Activated CD4-positive, CD25-positive, alpha-beta regulatory T cell (primary cell): ENCODE measurements at places on chromosomes 7 and 10.
A peak's percentile ranks its signal among the peaks of the same experiment; 100 is the strongest.

- DNase-seq, result no peak
These were observed 237.7 kb upstream of the TMEM72 start for GRCh38 chr10:44673245-44673983.

- no peak for DNase-seq
These were observed 74.5 kb downstream of the DNAJC1 start for GRCh38 chr10:21929070-21929469.

GRCh38 chr7:28638914-28639313 lies 226.6 kb downstream of the CREB5 start:
- no peak for DNase-seq

- DNase-seq, result no peak
These were observed 230.9 kb downstream of the ZMYND11 start for GRCh38 chr10:366186-366585.

- no peak for DNase-seq
These were observed 23.2 kb downstream of the ABCB4 start for GRCh38 chr7:87452279-87452678.

- DNase-seq, result no peak
These were observed 100.8 kb downstream of the EGFR start for GRCh38 chr7:55119571-55119970.

DNA sequence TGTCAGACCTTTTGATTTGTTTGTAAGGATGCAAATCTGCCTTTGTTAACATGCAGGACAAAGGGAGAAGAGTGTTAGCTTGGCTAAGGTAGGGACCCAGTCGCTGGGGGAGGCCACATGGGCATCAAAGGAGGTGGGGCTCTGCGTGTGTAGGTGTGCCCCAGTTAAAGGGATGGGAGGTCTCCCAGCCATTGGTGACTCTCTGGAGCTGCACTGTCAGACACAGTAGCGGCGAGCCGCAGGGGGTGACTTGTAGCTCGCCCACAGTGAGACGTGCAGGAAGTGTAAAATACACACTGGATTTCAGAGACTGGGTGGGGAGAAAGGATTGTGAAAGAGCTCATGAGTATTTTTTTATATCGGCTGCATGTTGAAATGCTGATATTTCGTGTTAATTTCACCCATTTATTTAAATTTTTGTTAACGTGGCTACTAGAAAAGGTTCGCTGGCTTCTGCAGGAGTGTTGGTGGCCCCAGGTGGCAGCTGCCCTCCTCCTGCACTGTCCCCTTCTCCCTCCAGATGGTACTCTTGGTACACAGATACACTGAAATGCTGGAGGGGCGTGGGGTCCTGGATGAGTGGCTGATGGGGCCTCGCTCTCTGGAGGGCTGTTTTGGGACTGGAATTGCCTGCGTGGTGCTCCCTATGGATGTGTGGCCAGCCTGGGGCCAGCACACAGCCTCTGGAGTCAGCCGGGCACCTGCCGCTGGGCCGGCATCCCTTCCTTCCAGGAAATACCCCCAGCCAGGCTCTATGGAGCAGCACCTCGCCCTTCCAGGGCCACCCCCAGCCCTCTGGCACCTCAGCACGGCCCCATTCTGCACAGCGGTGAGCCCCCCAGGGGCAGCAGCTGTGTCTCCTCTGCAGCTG lies 59.2 kb downstream of the LHPP start:
- no peak for DNase-seq

DNA sequence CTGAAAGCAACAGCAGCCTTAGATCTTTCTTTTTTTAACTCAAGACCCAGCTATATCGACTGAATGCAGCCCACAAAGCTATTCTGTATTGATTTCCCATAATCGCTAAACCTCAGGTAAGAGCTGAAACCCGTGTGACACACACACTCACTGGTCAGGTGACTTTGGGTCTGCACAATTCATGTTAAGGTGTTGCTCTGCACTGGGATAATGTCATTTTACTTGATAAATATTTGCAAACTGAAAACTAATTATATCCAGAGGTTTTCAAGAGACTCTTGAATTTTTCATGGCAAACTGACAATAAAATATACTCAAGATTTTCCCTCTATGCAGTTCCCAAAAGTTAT lies 33.1 kb downstream of the SCRN1 start:
- DNase-seq, result no peak

DNA sequence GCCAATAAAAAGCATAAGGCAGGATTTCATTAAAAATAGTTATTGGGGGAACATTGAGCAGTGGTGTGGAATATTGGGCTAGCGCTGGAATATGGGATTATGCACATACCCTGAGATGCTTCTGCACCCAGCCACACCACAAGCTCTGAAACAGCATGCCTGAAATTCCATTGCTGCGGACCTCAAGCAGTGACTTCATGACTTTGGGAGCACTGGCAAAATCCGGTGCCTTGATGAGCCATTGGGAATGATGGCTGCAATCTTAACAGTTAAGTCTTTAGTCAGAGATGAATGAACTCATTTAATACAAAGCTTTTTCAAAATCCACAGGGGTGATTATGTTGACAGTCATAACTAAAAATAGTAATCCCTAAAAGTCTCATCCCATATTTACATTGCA lies 274.7 kb upstream of the MTPN start:
- DNase-seq, result no peak

- DNase-seq, result no peak
These were observed 26.3 kb upstream of the UTF1 start for GRCh38 chr10:133203652-133204195.

DNA sequence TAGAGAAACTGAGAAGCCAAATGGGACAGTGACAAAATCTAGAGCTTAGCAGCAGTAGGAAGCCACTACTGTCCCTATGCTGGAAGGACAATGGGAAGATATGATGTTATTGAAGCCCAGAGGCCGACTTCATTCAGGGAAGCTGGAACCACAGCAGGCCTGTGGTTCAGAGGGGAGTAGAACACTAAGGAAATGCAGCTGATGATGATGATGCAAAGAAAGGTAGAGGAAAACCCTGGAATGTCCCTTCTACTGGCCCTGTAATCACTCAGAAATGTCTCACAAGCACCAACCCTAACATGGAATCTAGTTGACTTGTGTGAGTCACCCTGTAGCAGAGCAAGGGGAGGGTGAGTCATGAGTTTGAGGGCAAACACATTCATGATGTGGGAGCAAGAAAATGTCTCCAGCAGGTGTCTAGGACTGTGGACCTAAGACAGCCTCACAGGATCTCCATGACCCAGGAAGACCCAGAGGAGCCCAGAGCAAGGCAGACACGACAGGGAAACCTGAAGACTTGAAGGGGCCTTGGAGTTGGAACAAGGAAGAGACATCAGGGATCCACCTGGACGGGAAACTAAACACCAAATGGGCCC lies 37.0 kb upstream of the LRRC17 start:
- DNase-seq, result peak; percentile 3

DNA sequence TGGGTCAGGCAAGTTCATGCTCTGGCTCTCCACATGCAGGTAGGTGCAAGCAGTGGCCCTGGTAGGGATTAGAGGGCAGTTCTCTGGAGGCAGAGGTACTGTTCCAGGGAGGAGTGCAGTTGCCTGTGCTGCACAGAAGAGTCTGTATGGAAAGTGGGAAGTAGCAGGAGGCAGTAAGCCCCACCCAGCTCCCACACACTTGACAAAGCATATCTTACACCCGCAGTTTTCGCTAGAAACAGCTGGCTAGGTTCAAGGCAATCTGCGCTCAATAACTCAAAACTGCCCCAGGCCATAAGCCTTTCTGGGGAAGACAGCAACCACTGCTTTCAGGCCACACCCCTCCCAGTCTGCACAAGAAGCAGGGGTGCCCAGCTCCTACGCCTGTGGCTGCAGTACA lies 33.1 kb upstream of the ARMC3 start:
- DNase-seq, result no peak

DNA sequence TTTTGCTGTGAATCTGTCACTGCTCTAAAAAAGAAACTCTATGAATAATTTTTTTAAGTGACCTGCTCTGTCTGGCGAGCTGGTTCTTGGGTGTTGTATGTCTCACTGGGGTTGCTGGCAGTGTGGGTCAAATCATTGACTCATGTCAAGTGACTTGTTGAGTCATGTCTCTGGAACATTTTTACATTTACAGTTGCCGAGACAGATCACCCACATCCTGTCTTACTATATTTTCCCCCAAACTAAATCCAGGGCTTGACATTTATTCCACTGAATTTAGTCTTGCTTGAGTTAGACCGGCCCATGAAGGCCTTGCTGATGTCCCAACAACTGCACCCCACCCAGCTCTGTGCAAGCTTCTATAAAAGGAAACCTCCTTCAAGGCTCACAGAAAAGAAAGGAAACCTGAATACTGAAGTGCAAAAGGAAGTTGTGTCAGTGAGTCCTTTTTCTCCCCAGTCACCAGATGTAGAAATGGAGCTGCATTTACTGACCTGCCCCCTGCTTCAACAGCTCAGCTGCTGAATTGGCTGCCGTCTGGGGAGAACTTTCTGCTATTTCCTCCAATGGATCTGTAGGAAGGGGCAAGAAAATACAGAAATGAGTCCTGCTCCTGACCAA lies 290.3 kb downstream of the TNS3 start:
- DNase-seq, result no peak
